ENCODE measurements at places on chromosomes 16 and 17.

- no peak for DNase-seq
Observed at GRCh38 chr17:65558683-65559460, 2.6 kb downstream of the AXIN2 start.

- no peak for DNase-seq
Observed at GRCh38 chr17:17391668-17392370, 85.0 kb upstream of the MED9 start.

DNA sequence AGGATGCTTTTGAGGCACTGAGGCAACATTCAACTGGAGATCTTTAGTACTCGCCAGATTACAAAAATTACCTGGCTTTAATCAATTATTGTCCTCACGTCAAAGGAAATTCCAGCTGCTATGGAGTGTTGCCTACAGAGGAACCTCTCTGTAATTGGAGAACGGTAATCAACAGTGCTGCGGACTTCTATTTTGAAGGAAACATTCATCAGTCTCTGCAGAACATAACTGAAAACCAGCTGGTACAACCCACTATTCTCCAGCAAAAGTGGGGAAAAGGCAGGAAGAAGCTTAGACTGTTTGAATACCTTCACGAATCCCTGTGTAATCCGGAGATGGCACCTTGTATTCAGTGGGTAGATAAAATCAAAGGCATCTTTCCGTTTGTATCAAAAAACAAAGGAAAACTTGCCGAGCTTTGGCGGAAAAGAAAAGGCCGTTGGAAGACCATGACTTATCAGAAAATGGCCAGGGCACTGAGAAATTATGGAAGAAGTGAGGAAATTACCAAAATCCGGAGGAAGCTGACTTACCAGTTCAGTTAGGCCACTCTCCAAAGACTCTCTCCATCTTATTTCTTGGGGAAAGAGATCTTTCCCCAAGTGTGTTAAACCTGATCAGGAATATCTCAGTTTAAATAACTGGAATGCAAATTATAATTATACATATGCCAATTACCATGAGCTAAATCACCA is 3.0 kb downstream of the SLC35G3 start:
- DNase-seq: no peak

- DNase-seq: peak; percentile 31
Observed at GRCh38 chr16:82229800-82230619, 60.0 kb upstream of the MPHOSPH6 start.

- no peak for DNase-seq
Observed at GRCh38 chr17:77119668-77120301, 21.0 kb upstream of the SEC14L1 start.

DNA sequence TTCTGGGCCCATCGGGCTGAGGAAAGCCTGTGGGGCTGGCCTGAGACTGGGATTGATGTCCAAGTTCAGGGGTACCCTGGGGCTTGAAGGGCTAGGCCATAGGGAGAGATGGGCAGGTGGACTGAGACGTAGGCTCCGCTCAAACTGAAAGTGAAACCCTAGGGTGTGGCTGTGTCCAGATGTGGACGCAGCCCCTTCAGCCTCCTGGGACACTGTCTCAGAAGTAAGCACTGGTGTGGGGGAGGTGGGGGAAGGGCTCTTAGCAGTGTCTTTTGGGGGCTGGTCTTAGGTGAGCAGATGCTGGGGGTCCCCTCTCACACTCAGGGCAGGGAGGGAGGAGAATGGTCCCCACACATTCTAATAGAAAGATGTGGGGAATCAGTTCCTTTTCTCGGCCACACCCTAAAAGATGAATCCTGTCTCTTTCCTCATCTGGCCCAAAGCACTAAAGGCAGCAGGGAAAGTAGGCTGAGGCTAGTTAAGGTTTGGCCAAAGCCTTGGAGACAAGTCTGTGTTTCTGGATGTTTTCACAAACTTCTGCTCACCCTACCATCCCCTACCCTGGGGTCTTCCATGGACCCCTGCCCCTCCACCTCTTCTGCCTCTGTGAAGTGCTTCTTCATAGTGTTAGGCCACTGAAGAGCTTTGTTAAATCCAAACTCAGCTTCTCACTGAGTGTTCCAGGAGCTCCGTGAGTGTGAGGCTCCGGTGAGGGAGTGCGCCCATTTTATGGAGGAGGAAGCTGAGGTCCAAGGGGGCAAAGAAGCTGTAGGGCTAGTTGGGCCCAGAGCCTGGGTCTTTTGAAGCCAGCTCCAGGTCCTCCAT is 5.6 kb downstream of the FMNL1 start:
- no peak for DNase-seq

DNA sequence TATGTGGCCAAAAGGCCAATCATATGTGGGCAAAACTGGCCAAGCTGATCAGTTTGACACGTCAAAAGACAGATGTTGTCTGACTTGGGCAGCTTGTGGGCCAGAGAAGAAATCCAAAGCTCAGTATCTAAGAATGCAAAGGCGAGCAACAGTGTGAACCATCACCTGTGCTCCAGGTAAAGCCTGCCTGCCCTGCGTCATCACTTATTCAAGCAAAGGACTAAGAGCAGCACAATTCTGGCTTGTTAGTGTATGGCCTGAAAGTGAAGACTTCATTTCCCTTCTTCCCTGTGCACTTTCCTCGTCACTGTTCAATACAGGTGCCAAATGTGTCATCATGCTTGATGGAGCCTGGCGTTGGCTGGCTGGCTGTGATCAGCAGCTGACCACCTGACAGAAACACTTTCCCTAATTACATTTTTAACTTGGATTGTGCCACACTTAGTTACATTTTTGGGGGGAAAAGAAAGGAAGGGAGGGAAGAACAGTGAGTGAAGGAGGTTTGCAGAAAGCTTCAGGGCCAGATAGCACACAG is 4.7 kb downstream of the FAM20A start:
- no peak for DNase-seq

DNA sequence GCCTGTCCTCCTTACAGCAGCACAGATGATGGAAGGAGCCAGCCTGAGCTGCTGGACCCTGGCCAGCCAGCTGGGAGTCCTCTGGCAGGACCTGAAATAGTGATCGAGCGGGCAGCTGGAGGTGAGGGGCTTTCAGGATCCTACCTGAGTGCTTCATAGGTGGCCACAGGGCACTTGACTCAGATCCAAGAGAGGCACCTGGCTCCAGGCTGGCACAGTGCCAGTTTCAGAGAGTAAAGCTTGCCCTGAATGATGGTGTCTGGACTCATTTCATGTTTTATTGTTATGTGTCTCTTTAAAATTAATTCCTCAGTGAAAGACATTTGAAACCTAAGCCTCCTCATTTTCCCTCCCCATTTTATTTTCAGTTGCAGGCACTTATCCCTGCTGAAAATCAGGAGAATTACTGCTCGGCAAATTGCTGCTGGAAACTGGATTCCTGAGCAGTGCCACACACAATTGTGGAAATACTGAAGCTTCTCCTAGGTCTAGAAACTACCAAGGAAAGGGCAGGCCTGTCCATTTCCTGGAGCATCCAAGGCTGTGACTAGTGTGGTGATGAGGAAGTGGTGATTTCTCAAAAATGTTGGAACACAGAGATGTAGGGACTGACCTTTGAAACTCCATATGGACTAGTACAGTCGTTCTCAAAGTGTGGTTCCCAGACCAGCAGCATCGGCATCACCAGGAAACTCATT is 16.1 kb upstream of the ADAMTS18 start:
- peak; percentile 95 for DNase-seq

DNA sequence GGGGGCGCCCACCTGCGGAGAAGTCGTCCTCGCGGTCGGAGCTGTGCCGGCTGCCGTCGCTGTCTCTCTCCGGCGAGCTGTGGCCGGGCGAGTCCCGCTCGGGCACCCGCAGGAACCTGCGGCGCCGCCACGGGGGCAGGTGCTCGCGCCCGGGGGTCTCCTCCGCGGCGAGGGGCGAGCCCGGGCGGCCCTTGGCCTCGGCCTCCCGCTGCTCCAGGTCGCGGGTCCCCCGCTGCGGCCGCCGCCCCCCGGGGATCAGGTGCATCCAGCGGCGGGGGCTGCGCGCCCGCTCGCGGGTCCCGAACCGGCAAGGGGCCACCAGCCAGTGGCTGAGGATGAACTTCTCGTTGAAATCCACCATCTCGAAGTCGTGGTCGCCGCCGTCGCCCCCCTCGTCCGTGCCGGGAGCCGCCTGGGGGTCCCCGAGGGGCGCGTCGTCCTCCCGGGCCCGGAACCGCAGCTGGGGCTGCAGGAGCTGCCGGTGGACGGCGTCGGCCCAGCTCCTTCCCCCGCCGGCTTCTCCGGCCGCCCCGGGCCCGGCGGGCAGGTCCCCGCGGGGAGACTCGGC is 41.4 kb upstream of the BHLHA9 start:
- DNase-seq: no peak

DNA sequence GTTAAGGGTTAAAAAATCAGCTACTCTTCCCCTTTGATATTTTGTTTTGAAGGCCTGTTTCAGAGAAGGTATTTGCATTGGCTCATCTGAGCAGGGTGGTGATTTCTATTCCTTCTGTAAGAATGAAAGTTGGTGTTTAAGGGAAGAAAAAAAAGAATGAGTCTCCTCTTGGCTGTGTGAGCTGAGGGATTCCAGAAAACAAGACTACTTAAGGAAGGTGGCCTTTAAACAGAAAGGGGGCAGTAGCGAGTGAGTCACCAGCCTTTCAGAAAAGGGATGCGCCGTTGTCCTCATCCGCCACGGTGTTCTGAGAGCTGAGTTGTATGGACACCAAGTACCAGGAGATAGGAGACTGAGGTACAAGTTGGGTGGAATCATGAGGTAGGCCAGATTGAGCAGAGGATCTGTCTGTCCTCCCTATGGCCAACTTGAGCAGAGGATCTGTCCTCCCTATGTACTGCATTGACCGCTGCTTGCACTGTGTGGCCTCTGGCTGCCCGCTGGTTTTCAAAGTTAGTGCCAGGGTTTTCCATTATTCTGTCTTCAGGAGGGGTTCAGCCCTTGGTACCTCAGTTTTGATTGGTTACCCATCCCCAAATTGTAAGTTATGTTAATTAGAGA is 8.2 kb downstream of the PRKCA start:
- no peak for DNase-seq

- no peak for DNase-seq
Observed at GRCh38 chr16:68284847-68285246, 20.5 kb downstream of the SLC7A6 start.

DNA sequence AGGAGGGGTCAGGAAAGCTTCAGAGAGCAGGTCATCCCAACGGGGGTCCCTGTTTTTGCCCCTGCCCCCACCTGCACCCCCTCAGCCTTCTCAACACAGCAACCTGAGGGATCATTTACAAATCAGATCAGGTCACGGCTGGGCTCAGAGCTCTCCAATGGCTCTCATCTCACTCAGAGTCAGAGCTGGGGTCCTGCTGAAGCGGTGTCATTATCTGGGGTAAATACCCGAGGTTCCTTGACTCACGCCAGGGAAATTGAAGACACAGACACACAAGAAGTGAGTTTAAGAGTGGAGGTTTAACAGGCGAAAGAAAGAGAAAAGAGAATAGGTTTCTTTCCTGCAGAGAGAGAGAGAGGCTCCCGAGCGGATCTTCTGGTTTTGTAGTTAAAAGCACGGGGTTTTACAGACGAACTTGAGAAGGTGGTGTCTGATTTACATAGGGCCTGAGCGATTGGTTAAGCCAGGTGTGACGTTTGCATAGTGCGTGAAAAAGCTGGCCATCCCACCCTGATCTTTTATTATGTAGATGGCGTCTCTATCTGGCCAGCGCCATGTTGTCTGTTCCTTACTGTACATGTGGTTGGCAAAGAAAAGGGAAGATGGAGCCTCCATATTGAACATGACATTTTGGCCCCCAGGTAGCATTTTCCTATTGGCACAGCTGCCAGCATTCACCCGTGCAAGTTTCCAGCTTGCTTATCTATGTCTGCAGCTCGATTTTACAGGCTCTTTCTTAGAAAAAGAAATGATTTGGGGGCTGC is 51.4 kb downstream of the WSB1 start:
- DNase-seq: no peak

DNA sequence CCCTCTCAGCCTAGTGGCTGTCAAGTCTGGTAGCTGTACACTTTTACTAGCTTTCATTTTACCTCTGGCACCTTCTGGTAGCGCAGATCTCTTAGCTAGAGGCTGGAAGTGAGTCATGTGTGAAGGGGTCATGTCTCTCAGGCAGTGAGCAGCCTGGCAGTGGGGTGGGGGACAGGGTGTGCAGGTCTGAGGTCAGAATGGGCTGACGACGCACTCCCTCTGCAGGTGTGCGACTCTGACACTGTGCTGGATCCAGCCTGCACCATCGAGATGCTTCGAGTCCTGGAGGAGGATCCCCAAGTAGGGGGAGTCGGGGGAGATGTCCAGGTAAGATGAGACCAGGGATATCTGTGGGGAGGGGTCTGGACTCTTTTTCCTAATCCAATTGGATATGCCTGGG is 7.8 kb downstream of the HAS3 start:
- DNase-seq: no peak

DNA sequence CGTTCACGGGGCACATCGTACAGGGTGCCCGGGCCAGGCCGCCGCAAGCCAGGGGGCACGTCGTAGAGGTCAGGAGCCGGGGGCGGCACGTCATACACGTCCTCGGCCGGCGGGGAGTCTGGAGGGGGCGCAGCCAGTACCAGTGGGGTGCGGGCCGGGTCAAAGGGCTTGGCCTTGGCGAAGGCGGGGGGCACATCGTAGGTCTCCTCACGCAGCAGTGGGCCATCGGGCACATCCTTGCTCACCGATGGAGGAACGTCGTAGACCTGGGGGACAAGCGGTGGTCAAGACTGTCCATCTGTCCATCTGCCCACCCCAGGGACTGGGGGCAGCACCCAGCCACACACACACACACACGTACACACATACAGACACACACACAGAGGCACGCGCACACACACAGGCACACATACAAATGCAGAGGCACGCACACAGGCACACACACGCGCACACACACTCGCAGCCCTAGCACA is 15.7 kb downstream of the BCAR1 start:
- no peak for DNase-seq

DNA sequence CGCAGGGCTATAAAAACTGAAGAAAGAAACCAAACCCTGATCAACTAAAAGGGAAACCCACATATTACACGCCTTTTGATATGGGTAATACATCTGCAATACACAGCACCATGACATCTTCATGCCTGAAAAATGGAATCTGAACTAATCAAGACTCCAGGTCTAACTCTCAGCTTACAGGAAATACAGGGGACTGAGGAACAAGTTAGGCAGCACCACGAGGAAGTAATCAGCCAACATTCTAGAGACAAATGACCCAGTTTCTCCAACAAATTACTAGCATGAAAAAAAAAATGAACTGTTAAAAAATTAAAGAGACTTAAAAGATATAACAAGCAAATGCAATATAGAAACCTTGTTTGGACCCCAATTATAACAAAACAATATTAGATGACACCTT is 9.1 kb downstream of the SLC39A11 start:
- no peak for DNase-seq
